ENCODE measurements at places on chromosomes 1 and 21.
A peak's percentile ranks its signal among the peaks of the same experiment; 100 is the strongest.

- no peak for DNase-seq
Measured at GRCh38 chr1:2003541-2004131, at the start of gene CFAP74. TSS of gene CFAP74 (minus strand) at chr1:2003786. CDS start at chr1:1990956, 12,830 bp downstream.

DNA sequence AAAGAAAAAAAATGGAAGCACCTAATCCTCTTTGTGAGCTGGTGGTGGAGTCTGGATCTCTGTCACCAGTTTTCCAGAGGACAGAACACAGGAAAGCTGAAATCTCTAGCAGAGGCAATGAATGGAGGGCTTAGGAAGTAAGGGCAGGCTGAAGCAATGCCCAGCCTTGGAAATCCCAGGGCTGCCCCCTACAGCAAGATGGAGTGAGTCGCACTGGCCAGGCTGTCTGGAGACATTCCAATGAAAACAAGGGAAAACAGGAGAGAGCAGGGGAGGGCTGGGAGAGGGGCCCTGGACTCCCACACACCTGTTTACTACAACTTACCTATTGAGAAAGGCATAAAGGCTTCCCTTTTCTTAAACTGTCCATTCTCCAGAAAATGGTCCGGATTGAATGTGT is 25.9 kb downstream of the CYP2J2 start:
- DNase-seq: no peak

GRCh38 chr1:24929398-24930259 is 447 bp downstream of the RUNX3 start:
- peak; percentile 77 for DNase-seq

DNA sequence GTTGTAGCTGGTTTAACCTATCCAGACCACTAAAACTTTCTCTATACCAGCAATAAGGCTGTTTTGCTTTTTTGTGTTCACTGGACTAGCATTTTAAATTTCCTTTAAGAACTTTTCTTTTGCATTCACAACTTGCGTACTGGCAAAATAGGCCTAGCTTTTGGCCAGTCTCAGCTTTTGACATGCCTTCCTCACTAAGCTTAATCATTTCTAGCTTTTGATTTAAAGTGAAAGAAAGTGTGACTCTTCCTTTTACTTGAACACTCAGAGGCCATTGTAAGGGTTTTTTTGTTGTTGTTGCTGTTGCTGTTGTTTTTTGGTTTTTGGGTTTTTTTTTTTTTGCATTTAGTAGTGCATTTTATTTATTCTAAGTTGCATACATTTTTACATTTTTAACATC is 15.2 kb downstream of the RPAP2 start:
- no peak for DNase-seq

GRCh38 chr1:160078512-160079195 is 2.7 kb upstream of the KCNJ9 start:
- DNase-seq: peak; percentile 75

DNA sequence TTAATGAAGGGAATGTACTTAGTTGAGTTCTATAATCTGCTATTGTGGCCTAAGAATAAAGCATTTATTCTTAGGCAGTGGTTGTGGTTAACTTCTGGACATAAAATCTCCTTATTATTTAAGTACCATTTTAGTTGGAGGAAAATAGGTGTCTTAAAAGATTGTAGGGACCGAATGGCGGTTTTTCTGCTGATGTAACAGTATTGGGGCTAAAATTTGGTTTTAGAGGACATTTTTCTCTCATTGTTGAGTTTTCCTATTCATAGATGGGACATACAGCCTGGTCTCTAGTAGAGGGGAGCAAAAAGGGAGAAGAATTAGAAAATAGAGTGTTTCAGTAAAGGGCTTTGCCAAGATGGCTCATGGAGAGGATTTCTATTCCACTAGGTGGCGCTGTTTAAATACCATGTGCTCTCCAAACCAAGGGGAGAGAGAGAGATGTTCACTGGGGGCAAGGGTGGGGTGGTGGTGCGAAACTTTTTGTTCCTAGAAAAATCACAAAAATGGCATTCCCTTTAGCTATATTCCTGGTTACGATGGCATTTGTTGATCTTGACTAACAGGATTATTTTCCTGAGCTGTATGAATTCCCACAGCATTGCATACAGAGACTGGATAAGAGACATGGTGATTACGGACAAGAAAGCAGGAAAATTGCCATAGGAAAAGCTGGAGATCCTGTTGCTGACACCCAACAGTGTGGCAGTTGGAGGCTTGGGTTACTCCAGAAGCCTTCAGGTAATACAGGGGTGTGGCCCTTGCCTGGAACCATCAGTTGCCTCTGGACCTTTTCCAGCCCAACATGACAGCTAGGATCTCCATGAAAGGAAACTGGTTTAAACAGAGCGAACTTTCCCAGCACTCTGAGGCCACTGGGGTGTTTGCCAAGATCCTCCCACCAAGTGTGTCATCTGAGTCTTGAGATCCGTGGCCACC is 18.2 kb upstream of the FCGR2A start:
- no peak for DNase-seq

DNA sequence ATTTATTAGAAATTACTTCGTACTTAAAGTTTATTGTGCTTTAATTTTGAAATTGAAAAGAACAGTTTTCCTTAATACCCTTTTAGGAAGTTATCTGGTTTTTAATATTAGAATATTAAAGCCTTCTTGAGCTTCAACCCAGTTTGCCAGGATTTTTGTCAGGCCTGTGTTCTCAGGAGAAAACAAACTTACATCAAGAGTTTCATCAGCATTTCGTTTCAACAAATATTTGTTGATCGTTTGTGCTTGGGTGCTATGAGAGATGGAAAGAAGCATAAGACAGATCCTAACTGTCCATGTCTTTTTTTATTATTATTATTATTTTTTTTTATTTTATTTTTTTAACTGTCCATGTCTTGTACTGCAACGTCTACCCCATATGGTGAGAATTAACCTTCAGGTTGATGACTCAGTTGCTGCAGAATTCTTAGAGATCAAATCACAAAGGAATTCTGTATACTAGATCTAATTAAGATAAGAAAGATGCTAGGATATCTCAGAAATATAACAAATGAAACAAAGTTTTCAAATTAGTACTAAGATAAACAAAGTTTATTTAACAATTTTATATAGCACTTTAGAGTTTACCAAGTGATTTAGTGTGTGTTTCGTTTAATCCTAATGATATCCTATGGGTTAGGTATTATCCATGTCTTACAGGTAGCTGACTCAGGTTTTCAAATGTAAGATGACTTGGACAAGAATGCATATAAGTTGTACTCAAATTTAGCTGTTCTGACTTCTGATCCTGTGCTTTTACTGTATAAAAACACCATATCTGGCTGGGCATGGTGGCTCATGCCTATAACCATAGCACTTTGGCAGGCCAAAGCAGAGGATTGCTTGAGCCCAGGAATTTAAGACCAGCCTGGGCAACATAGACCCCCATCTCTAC is 14.3 kb downstream of the FBXO28 start:
- DNase-seq: no peak

DNA sequence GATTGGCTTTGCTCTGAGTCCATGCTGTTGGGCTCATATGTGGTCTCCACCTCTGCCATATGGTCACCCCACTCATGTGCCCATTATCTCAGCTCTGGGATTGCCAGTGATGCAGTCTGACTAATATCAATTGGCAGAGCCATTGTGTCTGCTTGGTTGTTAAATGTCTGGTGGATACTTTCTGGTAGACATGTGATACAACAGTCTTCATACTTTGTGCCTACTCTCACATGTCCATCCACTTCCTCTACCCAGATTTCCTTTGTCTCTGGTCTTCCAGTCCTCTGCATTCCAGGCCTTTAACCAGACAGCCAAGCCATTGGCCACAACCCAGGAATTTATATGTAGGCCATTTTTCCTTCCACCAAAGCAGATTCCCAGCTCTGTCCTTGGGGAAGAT is 30.8 kb upstream of the DIPK1A start:
- no peak for DNase-seq

DNA sequence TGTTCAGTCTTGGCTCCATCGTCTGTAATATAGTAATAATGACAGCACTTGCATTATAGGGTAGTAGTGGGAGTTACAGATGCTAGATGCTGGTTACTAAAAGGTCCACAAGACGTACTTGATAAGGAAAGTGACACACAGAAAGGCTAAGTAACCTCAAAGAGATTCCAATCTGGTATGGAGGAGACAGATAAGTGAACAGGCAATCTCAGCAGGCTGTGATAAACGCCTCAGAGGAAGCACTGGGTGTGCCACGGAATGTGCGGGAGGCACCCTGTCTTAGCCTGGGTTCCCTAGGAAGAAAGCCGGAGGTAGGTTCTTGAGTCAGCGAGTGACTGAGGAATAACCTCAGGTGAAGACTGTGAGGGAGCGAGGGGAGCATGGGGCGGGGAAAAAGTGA is 4.6 kb upstream of the CTPS1 start:
- DNase-seq: no peak

DNA sequence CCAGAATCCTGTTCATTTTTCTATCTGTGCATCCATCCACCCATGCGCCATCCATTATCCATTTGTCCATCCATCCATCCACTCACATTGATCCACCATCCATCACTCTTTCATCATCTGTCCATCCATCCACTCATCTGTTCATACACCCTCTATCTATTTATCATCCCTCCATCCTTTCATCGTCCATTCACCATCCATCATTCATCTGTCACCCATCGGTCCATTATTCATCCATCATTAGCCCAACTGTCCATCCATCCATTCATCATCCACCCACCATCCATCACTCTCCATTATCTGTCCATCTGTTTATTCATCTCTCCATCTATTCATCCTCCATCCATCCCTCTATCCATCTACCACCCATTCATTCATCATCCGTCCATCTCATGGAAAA is 125.7 kb upstream of the TMPRSS2 start:
- DNase-seq: no peak

- DNase-seq: no peak
Measured at GRCh38 chr1:13549521-13549920, 34.1 kb upstream of the PDPN start.

DNA sequence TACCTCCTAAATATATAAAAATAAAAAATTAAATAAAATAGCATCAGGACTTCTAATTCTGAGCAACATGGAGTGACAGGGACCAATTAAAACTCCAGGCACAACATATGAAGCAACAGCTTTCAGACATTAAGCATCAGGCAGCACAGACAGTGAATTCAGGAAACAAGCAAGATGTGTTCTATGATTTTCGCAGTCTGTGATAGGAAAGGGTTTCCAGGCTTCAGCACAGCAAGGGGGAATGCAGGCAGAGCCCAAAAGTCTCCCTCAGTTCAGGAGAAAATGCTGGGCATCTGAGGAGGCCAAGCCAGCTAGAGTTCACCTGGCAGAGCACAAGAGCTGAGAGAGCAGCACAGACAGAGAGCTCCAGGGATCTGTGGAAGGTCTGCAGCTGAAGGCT is 22.2 kb upstream of the CTTNBP2NL start:
- DNase-seq: no peak

DNA sequence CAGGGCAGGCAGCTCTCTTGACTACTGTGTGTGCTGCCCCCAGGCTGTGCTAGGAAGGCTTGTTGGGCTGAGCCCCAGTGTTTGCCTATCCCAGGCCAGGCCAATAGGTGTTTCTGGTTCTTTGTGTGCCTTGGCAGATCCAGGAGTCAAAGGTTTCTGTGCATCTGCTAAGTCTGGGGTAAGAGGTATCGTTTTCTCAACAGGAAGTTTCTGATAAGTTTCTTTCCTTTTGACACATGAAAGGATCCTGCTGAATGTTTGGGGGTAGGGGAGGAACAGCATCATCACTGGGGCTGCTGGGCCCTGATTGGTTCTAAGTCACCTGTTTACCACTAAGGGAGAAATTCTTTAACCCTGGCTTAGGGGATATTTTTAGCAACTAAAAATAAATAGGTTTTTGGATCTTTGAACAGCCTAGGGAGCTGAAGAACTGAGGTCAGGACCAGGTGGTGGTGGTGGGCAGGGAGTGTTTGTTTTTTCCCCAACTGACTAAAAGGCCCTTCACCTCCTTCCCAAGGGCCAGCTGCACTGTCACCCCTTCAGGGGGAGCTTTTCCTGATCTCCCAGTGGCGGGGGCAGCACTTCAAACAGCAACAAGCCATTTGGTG is 85.1 kb downstream of the KCNN3 start:
- peak; percentile 60 for DNase-seq

- DNase-seq: no peak
Measured at GRCh38 chr1:201443747-201444146, 22.2 kb upstream of the TNNI1 start.

DNA sequence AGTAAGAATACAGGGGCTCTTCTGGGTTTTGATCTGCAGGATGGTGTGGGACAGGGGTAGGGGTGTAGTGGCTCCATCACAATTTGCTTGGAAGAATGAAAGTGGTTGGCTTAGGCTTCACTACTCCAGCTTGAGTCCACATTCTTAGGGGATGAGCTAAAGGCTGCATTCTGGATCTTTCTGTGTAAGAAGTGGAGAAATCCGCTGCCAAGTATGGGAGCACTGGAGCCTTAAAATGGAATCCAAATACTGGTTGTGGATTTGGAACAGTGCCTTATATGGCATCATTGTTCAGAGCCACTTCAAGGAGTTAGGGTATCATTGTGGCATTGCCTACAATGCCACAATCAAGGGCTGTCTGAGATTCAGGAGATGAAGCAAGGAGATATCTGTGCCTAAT is 187.1 kb downstream of the LMO4 start:
- no peak for DNase-seq

DNA sequence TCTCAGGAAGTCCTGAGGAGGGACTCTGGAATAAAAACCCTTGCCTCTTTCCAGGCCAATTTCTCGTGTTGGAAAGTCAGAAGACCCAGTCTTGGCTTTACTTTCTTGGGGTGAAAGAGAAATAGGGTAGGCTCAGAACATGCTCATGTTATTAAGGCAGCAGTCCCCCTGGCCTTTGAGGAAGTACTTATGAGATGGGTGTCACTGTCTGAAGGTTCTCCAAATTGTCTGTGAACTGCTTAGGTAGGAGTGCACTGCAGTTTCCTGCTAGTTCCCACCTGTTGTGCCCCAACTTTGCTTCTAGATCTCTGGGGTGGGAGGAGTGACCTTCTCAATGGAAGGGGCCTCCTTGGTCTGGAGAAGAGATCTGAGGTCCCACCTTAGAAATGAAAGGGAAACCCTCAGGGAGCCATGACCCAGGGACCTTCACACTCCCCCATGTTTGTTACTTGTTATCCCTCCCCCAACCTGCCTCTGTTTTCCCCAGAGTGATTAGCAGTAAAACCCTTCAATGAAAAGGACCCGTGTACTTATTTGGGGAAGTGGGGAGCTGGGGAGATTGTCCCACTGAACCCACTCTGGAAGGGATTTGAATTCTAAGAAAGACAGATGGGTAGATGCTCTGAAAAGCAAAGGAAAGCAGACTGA is 5.7 kb downstream of the ZNF691 start:
- no peak for DNase-seq

DNA sequence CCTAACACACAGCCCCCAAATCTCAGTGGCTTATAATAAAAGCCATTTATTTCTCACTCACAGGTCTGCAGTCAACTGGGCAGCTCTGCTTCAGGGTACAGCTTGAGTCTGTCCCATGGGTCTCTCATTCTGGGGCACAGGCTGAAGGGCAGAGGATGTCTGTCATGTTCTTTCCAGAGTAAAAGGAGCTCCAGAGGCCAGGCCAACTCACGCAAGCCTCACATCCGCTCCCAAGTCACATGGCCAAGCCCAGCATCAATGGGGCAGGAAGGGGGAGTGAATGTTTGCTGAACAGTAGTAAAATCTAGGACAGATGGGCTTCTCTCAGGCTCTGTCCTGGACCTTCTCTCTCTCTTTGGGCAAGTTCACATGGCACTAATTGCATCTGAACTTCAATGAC is 7.1 kb upstream of the SSBP3 start:
- DNase-seq: no peak

GRCh38 chr1:37096523-37096922 is 62.2 kb upstream of the GRIK3 start:
- no peak for DNase-seq

- DNase-seq: no peak
Measured at GRCh38 chr1:53681351-53681976, 57.5 kb downstream of the GLIS1 start.

GRCh38 chr1:89698624-89699023 is 65.7 kb downstream of the LRRC8C start:
- DNase-seq: no peak
